ENCODE measurements at places on chromosomes 2 and 18.

DNA sequence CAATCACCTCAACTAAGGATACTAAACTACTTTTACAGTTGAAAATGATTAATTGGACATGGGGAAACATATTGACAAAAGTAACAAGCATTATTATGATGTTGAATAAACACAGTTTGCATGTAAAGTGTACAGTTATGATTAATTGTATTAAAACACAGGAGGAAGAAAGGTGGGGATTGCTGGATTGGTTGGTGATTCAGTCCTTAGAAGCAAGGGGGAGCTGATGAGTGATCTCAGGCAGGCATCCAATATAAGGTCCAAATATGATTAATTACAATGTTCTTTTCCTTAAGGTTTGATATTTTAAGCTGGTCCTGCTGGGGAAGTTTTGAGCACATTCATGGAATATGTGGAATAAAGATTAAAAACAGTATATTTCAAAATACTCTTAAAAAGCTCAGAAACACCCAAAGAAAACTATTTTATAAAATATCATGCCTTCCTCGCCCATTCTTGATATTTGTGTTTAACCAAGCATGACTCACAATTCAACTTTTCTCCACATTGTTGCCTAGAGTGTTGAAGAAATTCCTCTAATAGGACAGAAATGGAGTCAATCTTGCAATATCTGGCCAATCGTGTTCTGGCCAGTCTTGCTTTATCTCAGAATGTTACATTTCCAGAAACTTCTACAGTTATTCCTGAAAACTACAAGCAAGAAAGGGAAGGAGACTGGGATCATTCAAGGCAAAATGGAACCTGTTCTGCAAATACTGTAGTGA is 268.2 kb downstream of the RPIA start:
- DNase-seq: no peak

GRCh38 chr2:83369601-83370418 is 1089.3 kb downstream of the SUCLG1 start:
- DNase-seq: no peak

DNA sequence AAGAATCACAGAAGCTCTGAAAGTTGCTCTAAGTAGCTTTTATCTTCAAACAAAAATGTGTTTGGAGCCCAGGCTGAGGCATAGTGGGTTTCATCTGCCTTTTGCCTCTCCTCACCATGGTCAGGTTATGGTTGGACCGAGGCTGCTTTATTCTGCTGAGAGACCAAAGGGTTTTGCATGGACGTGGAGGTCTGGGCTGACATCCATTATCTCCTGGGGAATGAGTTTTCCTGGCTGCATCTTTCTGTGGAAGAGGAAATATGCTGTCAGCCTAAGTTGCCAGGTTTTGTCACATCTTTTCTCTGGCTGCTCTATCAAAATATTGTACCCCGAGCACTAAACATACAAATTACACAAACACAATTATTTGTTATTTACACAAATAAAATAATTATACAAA is 223.2 kb downstream of the LDLRAD4 start:
- no peak for DNase-seq

DNA sequence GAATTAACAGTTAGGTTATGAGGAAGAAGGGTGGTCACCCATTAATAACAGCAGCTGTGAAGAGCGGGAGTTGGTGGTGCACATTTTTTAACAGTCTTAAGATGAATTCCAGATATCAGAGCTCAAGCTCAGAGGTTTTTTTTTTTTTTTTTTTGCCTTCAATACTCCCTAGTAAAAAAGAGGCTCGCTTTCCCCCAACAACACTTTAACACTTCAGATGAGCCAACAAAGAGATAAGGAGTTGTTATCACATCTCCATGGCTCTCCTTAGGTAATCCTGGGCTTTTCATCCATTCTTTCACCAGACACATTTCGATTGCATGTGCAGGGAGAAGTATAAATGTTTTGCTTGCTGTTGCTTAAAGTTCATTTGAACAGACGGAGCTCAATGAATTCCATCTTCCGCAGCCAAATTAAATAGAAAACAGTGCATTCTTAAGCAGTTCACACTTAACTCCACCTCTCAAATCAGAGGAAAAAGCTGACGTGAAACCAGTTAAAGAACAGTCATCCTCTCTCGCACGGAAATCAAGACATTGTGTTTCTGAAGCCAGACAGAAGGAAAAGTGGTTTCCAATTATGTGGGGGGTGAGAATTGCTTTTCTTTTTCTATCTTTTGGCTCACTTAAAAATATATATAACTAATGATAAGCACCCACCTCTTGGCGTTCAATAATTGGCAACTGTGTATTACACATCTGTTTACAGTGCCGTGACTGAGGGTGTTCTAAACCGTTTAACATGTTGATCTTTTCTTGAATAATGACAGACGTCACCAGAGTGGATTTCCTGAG is 118.2 kb downstream of the ZNF521 start:
- DNase-seq: no peak

- DNase-seq: no peak
Observed at GRCh38 chr2:63163161-63163820, 112.7 kb downstream of the OTX1 start.

GRCh38 chr2:241280291-241280690 is 35.2 kb downstream of the HDLBP start:
- DNase-seq: no peak

- DNase-seq: no peak
Observed at GRCh38 chr2:75180476-75180875, 18.8 kb downstream of the TACR1 start.

DNA sequence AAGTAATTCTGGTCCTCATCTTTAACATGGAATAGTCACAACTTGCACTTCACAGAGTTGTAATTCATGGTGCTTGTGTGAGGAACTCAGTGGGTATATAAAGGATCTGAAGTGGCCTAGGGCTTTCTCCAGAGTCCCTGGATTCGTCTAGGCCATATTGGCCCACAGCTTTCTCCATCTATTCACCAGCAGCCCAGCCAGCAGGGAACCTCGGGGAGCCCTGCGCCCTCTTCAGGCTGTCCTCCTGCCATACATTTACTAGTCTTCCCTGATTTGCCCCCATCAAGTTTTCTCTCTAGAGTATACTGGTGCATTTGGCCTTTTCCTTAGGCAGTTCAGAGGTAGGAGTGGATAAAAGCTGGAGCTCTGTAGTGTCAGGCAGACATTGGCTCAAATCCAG is 278.3 kb downstream of the MYCN start:
- DNase-seq: no peak

- no peak for DNase-seq
Observed at GRCh38 chr2:12196495-12196894, 450.1 kb downstream of the LPIN1 start.

DNA sequence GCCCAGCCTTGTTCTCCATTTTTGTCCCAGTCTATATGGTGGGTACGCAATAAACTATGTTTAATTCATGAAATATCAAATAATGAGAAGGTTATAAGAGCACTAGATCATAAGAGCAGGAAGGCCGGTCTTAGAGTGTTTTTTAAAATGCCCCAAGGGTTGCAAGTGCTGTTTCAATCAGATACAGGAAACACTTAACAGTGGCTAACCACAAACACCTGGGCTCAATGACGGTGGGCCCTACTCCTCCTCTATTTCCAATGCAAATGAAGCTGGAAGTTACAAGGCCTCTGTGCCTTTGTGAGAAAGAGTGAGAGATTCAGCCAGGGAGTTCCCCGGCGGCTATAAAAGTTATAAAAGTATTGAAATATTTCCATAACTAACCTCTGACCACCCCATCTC is 18.9 kb upstream of the WDR33 start:
- no peak for DNase-seq

DNA sequence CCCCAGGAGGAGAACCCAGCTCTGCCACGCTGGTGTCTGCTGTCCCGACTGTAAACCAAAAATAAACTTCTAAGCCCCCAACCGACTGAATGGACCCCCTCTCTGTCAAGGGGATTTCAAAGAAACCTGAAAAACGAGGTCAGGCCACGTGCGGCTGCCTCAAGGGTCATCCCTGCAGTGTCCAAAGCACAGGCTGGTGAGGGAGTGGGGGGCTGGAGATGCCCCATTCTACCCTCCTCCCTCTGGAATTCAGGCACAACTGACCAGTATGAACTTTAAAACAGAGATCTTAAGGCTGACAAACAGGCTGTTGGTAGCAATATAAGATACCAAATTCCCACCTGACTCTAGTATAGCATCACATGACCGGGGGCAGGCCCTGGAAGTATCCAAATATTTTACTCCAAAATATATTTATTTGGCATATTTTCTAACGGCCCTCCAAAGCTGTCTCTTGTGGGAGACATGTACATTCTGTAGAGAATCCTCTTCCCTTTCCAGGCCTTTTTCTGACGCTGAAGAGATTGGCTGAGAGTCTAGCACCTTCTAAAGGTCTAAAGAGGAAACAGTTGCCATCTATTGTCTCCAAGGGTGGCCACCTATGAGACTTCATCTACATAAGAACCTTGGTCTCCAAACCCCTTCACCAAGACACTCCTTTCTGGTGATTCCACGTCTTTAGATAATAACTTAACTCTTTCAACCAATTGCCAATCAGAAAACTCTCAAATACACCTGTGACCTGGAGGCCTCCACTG is 40.4 kb upstream of the CTDP1 start:
- DNase-seq: no peak

- DNase-seq: no peak
Observed at GRCh38 chr2:199707593-199708185, 143.3 kb downstream of the FTCDNL1 start.

DNA sequence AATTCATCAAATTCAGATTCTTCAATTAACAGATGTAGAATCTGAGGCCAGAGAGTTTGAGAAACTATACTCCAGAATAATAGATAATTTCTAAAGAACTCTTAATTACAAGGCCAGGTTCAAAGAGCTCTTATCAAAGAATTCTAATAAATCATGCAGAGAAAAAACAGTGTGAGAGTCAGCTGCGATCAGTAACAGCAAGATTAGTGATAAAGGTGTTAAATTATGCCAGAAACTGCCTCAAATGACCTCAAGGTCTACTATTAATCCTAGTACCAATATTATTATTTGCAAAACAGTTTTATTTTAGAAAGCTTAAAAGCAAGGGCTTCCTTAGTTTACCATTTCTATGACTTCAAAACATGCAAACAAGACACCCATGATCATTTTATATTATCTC is 215.3 kb downstream of the GCA start:
- no peak for DNase-seq

DNA sequence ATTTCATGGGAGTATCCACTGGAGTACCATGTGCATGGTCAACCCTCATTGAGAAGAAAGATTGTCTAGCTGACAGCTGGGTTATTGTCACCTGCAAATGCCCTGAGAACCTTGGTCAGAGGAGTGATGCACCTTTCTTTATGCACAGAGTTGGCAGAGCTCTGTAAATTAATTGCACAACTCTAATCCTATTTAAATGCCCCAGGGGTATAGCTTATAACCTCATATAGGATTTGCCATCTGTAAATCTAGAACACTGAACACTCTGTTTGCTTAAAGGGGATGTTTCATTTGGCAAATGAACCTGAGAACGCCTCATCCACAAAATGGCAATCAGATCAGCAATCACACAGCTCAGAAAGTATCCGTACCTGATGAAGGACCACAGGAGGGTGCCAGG is 71.8 kb upstream of the SP5 start:
- peak; percentile 40 for DNase-seq

DNA sequence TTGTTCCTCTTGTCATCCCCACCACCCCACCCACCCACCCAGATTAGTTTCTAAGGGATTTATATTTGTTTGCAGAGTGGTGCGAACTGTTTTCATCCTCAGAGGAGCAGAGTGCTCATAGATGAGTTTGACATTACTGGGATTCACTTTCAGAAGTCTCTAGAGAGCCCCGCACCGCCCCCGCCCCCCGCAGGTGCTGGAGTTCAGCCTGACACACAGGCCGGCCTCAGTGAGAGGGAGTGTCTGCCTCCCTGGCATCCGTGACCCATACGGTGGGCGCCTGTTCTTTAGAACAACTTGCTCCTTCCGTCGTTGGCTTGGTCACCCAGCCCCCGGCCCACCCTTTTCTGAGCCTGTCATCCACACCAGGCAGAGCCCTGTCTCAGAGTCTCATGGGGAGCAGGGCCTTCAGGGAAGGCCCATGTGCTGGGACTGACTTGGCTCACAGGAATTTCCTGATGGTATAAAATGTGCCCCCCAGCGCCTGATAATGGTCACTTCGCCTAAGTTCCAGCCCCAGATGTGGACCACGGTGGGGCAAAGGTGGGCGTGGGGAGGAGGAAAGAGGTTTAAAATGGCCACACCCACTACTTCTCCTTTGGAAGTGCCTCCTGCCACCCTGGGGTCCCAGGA is 44.3 kb downstream of the HPCAL1 start:
- DNase-seq: no peak

DNA sequence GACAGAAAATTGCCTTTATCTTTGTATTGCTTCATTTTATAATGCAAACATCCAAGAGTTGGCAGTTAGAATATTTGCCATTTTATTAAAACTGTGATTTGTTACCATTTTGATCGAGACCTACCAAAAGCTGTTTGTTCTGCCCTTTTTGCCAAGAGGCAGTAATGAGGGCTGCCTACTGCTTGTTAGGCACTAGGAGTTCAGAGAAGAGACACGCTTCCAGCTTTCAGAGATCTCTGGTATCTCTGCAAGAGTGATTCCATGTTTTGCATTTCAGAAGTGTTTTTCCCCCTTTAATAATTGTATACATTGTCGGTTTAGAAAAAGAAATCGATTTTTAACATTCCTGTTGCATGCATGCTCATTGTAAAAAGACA is 628 bp downstream of the MRPL30 start:
- no peak for DNase-seq
